NCI-H1092 treated with DMSO at 0.1 percent for 48 hours (cell line): ENCODE measurements at places on chromosomes 16 and 17.

DNA sequence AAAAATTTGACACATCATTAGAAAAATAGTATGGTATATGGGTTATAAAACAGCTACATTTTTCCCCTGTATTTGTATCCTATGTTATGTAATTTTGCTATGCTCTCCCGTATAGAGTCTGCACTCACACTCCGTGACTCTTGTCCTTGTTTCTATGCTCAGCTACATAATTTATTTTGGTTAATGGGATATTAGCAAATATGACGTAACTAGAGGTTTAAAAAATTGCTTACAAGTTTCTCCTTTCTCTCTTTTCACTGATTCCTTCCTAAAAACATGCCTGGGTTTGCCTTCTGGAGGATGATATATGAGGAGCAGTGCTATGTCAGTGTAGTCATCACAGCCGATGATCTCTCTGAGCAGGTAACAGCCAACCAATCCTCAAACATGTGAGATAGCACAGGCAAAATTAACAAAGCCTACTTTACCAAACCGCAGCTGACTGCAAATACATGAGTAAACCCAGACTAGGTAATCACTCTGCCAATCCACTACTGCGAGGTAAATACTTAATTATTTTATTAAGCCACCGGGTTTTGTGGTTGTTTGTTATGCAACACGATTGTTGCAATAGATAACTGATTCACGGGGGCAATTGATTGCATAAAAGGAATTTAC is 126.9 kb downstream of the KIF2B start:
- no peak for DNase-seq

- peak; percentile 71 for DNase-seq
Measured at GRCh38 chr16:8660841-8661301, 13.5 kb upstream of the ABAT start.

GRCh38 chr17:1033503-1033902 is 36.6 kb downstream of the TIMM22 start:
- DNase-seq = no peak

DNA sequence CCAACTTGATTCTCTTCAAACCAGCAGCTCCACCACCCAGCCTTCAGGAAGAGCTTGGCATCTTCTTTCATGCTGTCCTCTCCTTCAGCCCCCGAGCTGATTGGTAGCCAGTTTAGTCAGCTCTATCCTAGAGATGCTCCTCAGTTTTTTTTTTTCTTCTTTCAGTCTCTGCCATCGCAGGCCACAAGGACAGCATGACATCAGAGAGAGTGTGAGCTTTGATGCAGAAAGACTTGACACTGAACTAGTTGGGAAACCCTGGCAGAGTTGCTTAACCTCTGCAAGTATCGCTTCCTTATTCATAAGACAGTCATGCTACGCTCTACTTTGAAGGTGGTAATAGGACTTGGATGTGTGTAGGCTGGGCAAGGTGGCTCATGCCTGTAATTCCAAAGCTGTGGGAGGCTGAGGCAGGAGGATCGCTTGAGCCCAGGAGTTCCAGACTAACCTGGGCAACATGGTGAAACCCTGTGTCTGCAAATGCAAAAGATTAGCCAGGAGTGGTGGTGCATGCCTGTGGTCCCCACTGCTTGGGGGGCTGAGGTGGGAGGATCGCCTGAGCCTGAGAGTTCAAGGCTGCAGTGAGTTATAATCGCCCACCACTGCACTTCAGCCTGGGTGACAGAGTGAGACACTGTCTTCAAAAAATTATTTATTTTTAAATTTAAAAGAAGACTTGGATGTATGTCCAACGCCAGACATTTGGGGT is 2.6 kb downstream of the CD300LB start:
- no peak for DNase-seq

- no peak for DNase-seq
Measured at GRCh38 chr16:29959293-29959692, 2.6 kb upstream of the TMEM219 start.

- no peak for DNase-seq
Measured at GRCh38 chr16:21611556-21612384, 12.4 kb downstream of the METTL9 start.

DNA sequence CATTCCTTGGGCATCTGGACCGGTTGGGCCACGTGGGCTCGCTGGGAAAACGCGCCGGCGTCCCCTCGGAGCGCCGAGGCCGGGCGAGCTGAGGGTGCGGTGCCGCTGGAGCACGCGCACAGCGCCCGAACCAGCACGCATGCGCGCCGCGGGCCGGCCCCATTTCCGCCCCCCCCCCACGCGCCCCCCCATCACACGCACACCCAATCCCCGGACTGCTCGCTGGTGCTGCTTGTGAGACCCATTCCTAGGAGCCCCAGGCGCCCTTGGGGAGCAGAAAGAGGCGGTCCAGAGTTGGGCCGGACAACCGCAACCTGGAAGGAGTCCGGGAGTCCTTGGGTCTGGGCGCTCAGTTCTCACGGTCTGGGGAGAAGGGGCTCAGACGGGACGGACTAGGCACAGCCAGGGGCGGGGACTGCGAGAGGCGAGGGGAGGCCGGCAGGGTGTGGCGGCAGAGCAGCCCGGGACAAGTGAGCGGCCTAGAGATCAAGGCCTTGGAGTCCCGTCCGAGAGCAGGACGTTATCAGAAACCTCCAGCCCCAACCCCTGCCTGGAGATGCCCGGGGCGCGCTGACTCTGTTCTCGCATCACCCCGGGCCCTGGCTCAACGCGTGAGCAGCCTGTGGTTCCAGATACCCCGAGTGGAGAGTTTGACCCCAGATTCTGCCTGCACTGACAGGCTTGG is 6.0 kb upstream of the CBX8 start:
- DNase-seq = no peak

DNA sequence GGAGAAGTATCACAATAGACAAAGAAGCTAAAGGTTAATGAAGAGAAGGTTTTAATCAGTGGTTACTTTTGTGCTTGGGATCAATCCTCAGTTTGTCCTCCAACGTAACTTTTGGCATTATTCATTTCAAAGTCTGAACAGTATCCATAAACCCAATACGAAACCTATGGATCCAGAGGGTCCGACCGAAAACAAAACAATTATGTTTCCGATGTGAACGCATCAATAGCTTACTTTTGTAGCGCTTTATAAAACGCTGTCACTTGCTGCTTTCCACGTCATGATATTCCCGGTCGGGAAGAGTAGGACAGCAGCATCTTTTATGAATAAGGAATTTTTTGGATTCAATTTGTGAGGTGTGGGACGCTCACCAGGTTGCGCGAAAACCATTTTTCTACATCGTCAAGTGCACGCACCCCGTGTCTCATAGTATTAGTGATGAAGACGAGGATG is 383.8 kb downstream of the ZFHX3 start:
- DNase-seq = no peak

DNA sequence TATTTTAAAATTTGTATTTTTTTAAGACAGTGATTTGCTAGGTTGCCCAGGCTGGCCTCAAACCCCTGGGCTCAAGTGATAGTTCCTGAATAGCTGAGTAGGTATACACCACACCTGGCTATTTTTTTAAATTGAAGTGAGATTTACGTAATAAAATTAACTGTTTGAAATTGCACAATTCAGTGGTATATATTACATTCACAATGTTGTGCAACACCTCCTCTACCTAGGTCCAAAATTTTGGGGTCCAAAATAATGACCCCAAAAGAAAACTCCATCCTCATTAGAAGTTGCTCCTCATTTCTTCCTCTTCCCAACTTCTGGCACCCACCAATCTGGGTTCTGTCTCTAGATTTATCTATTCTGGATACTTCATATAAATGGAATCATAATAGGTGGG is 3.0 kb upstream of the SMARCD2 start:
- DNase-seq = no peak

GRCh38 chr17:50272246-50272645 is 2.0 kb upstream of the TMEM92 start:
- no peak for DNase-seq

DNA sequence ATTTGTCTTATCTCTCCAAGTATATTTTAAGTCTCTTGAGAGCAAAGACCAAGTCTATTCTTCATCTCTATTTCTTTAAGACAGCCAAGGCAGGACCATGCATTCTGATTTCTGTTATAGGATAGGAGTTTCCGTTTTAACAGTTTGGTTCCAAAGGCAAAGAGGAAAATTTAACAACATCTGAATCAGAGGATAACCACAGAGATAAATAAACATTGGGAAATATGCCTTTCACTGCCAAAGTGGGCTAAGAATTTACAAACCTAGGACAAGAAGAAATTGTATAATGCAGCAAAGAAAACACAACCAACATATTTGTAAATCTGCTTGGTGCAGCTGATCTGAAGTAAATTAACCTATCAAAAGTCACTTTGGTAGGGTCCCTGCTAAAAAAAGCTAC is 37.7 kb downstream of the USP32 start:
- no peak for DNase-seq

DNA sequence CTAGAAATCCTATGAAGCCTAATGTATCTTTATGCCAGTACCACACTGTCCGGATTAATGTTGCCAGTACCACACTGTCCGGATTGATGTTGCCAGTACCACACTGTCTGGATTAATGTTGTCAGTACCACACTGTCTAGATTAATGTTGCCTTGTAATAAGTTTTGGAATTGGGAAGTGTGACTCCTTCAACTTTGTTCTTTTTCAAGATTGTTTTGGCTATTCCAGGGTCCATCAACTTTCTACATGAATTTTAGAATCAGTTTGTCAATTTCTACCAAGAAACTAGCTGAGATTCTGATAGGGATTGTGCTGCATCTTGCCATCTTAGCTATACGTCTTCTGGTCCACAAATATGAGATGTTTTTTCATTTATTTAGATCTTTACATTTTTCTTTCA is 68.7 kb downstream of the TBX4 start:
- no peak for DNase-seq

DNA sequence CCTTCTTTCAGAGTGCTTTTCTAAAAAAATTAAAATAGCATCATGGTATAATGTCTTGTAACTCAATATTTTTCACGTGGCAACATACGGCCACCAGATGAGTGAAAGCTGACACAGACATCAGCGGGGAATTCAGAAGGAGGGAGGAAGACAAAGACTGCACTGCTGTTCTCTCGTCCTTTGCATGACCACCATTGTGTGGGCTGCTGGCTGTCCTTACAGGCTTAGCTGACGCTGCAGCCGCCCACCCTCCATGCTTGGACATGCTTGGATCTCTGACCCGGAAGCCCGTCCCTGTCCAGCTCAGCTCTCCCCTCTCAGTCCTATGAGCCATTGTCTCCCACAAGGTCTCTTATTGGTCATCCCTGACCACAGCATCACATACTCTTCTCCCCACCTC is 11.4 kb upstream of the MLYCD start:
- DNase-seq = no peak

DNA sequence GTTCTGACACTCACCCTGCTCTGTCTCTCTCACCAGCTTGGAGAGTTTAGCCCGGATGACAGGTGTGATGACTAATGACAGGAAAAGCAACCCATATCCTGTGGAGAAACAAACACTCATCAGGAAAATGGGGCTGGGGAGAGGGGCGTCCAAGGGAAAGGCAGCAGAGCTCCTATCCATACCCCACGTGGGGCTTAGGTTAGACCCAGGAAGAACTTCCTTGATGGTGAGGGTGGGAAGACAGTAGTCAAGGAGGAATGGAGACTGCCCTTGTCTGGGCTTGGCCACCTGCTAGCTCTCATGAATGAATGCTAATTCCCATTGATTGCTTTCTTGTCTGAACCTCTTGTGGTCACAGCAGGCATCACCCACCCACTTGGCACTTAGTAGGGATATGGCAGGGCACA is 3.8 kb downstream of the SLC46A1 start:
- DNase-seq = no peak

DNA sequence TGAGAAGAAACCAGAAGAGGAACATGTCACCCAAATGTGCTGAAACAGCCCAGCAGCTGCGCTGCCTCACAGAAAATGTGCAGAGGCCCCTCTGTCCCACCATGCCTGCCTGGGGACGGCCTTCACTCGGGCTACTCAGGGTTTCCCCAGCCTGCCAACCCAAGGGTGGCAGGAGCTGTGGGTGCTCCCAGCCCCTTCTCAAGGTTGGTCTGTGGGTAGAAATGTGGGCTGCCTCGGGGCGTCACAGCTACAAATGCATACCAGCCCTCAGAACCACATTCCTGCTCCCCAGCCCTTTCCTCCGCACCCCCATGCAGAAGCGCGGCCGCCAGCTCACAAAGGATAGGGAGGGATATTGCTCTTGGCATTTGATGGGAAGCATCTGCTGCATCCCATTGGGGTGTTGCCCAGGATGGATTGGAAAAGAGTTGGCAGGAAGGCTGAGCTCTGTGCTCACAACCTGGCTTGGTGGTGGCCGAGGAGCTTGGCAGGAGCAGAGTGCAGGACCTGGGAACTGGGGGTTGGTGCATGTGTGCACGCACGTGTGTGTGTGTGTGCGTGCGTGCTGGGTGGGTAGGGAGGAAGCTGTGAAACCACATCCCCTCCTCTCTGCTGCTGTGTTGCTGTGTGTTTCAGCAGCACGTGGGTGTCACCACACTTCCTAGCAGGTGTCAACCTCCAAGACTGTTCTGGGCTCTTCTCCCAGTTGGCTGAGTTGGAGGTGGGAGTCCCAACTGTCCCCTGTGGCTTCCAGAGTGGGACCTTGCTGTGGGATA is 304.4 kb downstream of the SEC14L1 start:
- DNase-seq = no peak

- DNase-seq = peak; percentile 13
Measured at GRCh38 chr17:34171245-34171818, 83.8 kb upstream of the CCL2 start.

DNA sequence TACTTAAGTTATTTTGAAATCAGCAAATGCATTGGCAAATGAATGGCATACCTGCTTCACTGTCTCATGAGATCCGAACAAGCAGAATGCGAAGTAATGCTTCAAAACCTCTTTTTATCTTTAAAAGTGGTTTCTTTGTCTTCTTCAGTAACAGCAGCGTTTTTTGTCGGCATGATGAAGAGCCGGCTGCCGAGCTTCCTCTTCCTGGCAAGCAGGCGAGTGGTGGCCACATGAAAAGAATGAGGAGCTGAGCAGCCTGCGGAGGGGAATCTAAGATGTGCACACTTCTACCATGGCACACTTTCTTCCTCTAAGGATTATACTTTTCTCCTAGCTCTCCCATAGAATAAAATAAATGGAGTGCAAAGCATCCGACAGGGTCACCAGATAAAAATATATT is 42.4 kb upstream of the AKTIP start:
- no peak for DNase-seq

DNA sequence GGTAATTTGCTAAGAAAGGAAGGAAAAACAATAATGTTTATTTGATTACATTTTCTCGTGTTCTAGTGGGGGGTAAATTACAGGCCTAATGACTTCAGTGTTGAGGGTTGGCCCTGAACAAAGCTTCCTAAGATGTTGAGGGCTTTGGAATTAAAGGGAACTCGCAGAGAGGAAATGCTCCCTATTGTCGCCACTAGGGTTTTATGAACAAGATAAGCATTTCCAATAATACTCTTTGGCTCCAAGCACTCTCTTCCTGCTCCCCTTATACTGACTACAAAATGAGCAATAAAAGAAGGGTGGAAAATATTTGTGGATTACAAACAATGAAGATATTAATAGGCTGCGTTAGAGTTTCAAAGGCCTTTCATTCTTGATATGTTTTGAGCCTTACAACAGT is 363.6 kb downstream of the HS3ST3B1 start:
- DNase-seq = no peak

GRCh38 chr16:10387188-10387617 is 1.3 kb downstream of the ATF7IP2 start:
- DNase-seq = no peak

- DNase-seq = no peak
Measured at GRCh38 chr17:57887161-57887560, 37.3 kb upstream of the MRPS23 start.
